ENCODE measurements at places on chromosomes 6 and 20.

DNA sequence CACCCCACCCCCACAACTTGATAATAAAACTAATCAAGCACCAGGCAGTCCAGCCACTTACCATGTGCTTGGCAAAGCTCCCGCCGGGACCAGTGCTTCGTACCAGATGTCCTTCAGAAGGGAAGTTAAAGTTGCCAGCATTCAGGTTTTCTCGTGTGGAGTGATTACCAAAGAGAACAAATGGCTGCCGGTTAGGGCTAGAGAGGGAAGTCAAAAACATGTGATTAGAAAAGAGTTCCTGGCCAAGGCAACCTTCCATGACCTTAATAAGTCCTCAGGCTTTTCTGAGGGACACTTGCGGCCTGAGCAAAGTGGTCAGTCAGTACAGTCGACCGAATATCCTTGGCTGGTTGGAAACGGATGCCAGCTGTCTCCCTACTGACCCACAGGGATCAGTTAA is 67.0 kb downstream of the DNAAF9 start:
- H3K27me3 ChIP-seq: no peaks in the 10 kb centered on the region
- ATAC-seq: no peak
- no peak overlapping the region for H3K4me3 ChIP-seq
- peaks cover 37% of the 10 kb centered on the region for H3K36me3 ChIP-seq

- H3K27ac ChIP-seq: no peak overlapping the region
- no peaks in the 10 kb centered on the region for H3K4me1 ChIP-seq
- no peak overlapping the region for H3K4me3 ChIP-seq
Measured at GRCh38 chr20:6870559-6870958, 103.1 kb downstream of the BMP2 start.

DNA sequence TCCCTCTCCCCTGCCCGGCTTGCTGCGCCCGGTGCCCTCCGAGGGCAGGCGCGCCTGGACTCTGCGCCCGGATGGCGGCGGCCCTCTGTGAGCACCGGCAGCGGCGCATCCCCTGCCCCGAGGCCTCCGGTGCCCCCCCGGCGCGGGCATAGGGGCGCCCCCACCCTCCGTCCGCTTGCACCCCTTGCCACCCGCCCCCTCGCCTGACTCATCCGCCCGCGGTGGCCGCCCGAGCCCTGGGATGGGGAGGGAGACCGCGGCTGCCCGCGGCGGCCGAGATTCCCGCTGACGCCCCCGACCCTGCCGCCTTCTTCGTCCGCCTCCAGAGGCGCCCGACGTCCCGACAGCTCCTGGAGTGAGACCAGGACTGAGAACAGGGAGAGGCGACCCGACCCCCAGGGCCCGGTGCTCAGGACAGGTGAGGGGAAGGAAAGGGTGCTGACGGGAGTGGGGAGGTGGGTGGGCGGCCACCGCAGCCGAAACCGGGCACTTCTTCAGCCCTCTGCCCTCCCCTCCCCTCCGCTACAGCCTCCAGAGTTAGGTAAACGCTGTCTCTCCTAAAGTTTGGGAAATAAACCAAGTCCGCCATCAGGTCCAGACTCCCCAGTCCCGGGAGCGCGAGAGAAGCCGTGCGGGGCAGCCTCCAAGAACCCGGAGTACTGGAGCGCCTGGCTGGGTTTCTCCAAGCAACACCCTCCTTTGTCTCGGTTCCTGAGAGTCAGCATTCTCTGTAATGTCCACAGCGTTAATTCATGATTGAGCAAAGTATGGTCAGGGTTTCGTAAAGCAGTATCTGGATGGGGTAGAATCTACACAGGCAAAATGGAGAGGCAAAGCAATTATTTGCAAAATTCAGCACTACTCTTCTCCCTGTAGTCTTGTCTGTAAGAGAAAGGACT is 539 bp downstream of the TMEM200A start:
- ATAC-seq: peak; percentile 66
- peak overlapping the region; percentile 67 for H3K4me3 ChIP-seq
- H3K36me3 ChIP-seq: no peaks in the 10 kb centered on the region

GRCh38 chr6:31525932-31526591 is 2.7 kb upstream of the MCCD1 start:
- H3K4me1 ChIP-seq: no peaks in the 10 kb centered on the region
- no peak for ATAC-seq
- H3K27ac ChIP-seq: no peak overlapping the region

GRCh38 chr20:45765307-45765875 is 26.3 kb downstream of the WFDC3 start:
- H3K27me3 ChIP-seq: peaks cover 12% of the 10 kb centered on the region
- H3K27ac ChIP-seq: no peak overlapping the region
- peaks cover 9% of the 10 kb centered on the region for H3K4me1 ChIP-seq
- ATAC-seq: no peak
- no peak overlapping the region for H3K4me3 ChIP-seq

GRCh38 chr6:108174371-108175175 is 8.8 kb downstream of the NR2E1 start:
- peaks cover 40% of the 10 kb centered on the region for H3K4me1 ChIP-seq
- H3K36me3 ChIP-seq: no peaks in the 10 kb centered on the region
- no peak overlapping the region for H3K4me3 ChIP-seq

DNA sequence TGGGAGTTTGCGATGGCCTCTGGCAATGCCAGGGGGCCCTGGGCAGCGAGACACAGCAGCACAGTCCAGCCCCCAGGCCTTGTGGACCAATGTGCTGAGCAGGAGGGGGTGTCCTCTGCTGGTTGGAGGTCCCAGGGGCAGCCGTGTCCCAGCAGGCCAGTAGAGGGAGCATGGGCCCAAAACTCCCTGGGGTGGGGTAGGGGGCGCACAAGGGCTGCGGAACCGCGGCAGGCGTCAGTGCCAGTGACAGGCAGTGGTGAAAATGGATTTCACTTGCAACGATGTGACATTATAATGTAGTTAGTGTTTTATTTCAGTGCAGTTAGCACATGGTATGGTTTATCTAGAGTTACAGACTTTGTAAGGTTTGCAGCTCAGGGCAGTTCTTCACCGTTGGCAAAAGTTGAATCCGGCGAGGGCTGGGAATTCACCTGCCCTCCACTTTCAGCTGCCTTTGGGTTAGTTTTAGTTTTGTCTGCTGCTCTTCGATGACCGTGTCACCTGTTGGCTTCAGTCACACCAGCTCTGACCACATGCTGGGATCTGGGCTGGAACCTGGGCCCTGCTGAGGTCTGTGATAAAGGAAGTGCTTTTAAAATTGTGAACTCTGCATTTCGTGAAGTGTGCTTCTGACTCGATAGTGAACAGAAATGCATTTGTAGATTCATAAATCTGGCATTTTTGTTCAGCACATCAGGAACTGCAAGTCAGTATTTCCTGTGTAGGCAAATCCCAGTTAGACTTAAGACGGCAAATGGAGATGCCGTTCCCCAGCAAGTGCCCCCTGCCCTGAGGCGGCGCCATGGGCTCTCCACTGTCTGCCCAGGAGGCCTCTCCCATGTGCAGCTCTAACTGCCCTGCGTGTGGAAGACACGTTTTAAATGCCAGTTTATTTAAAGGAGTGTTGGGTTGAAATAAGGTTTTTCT is 46.8 kb downstream of the PYGB start:
- ATAC-seq: peak; percentile 79
- H3K4me3 ChIP-seq: no peak overlapping the region
- H3K4me1 ChIP-seq: peaks cover 28% of the 10 kb centered on the region
- peak overlapping the region; percentile 19 for H3K27ac ChIP-seq
- peaks cover 42% of the 10 kb centered on the region for H3K36me3 ChIP-seq
- H3K27me3 ChIP-seq: no peaks in the 10 kb centered on the region

GRCh38 chr20:4637081-4637797 is 84.5 kb upstream of the PRND start:
- H3K27ac ChIP-seq: no peak overlapping the region
- H3K4me1 ChIP-seq: no peaks in the 10 kb centered on the region
- H3K27me3 ChIP-seq: no peaks in the 10 kb centered on the region

GRCh38 chr6:132357120-132357519 is 44.2 kb downstream of the MOXD1 start:
- H3K4me1 ChIP-seq: peaks cover 57% of the 10 kb centered on the region
- H3K36me3 ChIP-seq: peaks cover 34% of the 10 kb centered on the region
- H3K27me3 ChIP-seq: no peaks in the 10 kb centered on the region

DNA sequence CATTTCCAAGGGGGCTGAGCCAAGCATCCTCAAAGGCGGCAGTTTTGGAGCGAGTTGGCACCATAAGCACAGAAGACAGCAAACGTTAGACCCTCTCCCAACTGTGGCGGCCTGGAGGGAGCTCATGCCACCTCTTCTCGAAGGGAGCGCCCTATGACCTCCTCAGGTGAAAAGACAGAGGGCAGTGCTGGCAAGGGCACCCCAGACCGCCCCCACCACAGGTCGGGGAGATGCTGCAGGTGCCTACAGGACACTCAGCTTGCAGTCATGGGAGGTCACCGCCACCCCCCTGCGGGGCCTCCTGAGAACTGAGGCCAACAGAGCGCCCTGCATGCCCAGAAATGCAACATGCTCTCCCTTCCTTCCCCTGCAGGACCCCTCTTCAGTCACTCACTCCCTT is 45.1 kb upstream of the BHLHE23 start:
- ATAC-seq: no peak
- H3K27ac ChIP-seq: no peak overlapping the region
- peaks cover 35% of the 10 kb centered on the region for H3K27me3 ChIP-seq
- H3K36me3 ChIP-seq: no peaks in the 10 kb centered on the region
- no peaks in the 10 kb centered on the region for H3K4me1 ChIP-seq

DNA sequence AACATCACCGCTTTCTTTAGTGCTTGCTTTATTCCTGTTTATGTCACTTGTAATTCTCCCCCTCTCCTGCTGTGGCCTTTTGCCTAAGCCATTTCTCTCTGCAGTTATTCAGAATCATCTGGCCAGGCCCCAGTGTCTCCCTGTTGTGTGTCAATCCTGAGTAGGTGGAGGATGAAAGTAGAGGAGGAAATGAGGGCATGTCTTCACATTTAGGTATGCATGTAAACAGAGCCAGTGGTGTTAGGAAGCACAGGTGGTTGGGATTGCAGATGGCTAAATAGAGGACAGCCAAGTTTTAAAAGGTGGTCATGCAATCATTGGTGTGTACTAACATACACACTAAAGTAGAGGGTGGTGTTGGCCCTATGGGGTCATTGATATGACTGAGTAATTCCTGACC is 5.2 kb downstream of the PRSS35 start:
- peaks cover 4% of the 10 kb centered on the region for H3K4me1 ChIP-seq
- H3K36me3 ChIP-seq: no peaks in the 10 kb centered on the region
- no peak overlapping the region for H3K27ac ChIP-seq
- no peak overlapping the region for H3K4me3 ChIP-seq
- peaks cover 48% of the 10 kb centered on the region for H3K27me3 ChIP-seq

DNA sequence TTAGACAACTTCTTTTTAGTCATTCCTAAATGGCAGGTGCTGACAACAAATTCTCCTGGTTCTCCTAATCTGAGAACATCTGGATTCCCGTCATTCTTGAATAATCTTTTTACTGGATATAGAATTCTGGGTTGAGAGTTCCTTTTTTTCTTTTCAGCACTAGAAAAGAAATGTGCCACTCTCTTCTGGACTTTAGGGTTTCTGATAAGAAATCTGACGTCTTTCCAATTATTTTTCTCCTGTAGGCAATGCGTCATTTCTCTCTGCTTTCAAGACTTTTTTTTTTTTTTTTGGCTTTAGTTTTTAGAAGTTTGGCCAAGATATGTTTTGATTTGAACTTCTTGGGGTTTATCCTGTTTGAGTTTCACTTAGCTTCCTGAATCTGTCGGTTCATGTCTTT is 66.1 kb upstream of the RNF24 start:
- H3K27ac ChIP-seq: peak overlapping the region; percentile 69
- no peak for ATAC-seq
- H3K27me3 ChIP-seq: peaks cover 47% of the 10 kb centered on the region
- H3K4me3 ChIP-seq: no peak overlapping the region
- peaks cover 6% of the 10 kb centered on the region for H3K36me3 ChIP-seq
- H3K4me1 ChIP-seq: peaks cover 24% of the 10 kb centered on the region

DNA sequence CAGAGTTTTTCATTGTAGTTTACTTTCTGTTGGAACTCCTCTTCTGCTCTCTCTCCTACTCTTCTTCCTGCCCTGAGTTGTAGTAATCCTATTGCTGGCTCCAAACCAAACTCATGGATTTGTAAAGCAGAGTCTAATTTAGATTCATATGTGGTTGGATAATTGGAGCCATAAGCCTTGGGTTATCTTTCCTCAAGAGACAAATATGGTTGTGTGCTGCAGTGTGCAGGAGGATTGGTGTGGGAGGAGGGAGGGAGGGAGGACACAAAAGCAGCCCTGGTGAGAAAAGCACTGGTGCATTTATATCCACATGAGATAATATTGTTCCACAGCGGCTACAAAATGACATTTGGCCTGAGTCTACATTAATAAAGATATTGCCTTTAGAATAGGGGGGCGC is 4.2 kb downstream of the HLA-G start:
- no peak overlapping the region for H3K27ac ChIP-seq
- no peaks in the 10 kb centered on the region for H3K4me1 ChIP-seq
- H3K36me3 ChIP-seq: no peaks in the 10 kb centered on the region
- no peak overlapping the region for H3K4me3 ChIP-seq
- no peak for ATAC-seq

DNA sequence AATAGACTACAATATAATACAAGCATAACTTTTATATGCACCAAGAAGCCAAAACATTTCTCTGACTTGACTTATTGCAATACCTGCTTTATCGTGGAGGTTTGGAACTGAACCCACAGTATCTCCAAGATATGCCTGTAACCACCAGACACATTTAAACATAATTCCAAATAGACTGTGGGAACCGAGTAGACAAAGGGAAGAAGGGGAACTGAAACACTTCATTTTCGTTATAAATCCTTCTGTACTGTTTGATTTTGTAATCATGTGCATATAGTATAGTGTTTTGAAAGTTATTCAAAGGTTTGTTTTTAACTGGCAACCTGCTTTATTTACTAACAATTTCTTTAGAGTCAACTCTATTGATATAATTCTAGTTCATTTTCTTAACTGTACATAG is 154.9 kb upstream of the BEND6 start:
- no peaks in the 10 kb centered on the region for H3K36me3 ChIP-seq
- H3K27me3 ChIP-seq: peaks cover 11% of the 10 kb centered on the region
- no peak overlapping the region for H3K4me3 ChIP-seq
- H3K27ac ChIP-seq: no peak overlapping the region

- H3K4me1 ChIP-seq: peaks cover 11% of the 10 kb centered on the region
- no peak for ATAC-seq
- peaks cover 21% of the 10 kb centered on the region for H3K36me3 ChIP-seq
- H3K27ac ChIP-seq: no peak overlapping the region
- no peak overlapping the region for H3K4me3 ChIP-seq
- H3K27me3 ChIP-seq: no peaks in the 10 kb centered on the region
Measured at GRCh38 chr6:149078211-149078782, 239.2 kb upstream of the TAB2 start.

GRCh38 chr6:147221739-147222138 is 17.5 kb downstream of the STXBP5 start:
- H3K27ac ChIP-seq: peak overlapping the region; percentile 7
- H3K36me3 ChIP-seq: peaks cover 21% of the 10 kb centered on the region
- no peak overlapping the region for H3K4me3 ChIP-seq
- H3K4me1 ChIP-seq: peaks cover 29% of the 10 kb centered on the region
- no peak for ATAC-seq

Measured in stimulated activated memory B cell treated with anti-CD40 and anti-IgM and Interleukin-4, amounts not matched to agents 10 μg/mL and 1 μg/mL and 100 μg/mL, for 72 hours (primary cell).